Esophagus mucosa (tissue), 1 donor: ENCODE measurements at places on chromosomes 6 and 20. TPM values are rescaled to one million over a fixed set of nuclear protein-coding genes. Genes with fewer than 3 reads are reported as not detected.

GRCh38 chr6:146833157-146833556, 234.4 kb downstream of the ADGB start:
- ATAC-seq, result no peak

DNA sequence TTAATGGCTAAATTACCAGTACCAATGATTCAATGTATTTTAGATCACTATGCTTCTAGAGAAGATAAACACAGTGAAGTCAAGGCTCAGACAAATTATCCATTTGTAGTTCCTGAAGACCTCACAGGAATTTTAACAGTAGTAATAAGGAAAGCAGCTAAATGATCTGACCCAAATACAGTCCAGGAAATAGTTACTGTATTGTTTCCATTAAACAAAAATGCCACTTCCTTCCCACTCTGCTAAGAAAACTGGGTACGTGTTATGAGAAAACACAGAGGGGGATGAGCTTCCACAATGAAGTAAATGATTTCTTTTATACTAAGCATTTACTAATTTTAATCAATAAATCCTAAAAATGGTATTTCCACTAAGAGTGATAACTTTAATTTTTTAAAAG, 127.9 kb downstream of the CDK19 start:
- no peak for ATAC-seq

The DPPA5 gene
- total RNA-seq, result not detected

GRCh38 chr6:2777249-2777648, 12.1 kb downstream of the WRNIP1 start:
- no peak for ATAC-seq

DNA sequence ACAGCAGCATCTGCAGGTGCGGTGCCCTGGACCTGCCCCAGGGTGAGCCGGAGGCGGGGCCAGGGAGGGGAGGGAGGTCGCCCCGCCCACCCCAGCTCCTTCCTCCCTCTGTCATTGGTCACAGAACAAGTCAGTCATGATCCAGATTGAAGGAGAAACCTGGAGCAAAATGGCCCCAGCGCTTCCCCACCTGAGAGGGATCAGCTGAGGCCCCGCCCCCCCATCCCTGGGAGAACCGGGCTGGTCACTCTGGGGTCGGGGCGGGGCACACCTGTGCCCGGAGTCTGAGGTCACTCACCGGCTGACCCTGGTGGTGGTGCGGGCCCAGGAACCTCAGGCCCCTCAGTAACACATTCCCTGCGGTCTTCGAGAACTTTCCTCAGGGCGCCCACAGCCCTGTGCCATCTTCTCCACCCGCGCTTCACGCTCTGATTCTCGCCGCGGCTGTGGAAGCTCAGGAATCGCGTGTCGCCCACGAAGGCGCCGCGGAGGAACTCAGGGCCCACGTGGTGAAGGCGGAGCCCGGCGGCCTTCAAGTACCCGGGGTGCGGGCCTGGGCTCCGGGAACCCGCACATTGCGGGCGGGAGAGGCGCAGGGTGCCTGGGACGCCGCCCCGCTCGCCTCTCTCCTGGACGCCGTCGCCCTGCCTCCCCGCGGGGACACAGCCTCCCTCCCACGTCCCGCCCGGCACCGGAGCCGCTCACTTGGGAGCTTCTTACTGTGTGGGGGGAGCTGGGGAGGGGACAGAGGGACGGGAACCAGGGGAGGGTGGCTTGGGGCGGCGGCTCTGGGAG, 36.4 kb upstream of the HLA-C start:
- ATAC-seq, result peak; percentile 80

The FGD2 gene
- total RNA-seq, result 9.8 TPM

- ATAC-seq, result no peak
These were observed 60.6 kb downstream of the SSR1 start for GRCh38 chr6:7252390-7252789.

GRCh38 chr6:166936079-166936787, 20.1 kb downstream of the RNASET2 start:
- no peak for ATAC-seq

The PHACTR3 gene
- not detected for total RNA-seq

The HRH3 gene
- not detected for total RNA-seq

DNA sequence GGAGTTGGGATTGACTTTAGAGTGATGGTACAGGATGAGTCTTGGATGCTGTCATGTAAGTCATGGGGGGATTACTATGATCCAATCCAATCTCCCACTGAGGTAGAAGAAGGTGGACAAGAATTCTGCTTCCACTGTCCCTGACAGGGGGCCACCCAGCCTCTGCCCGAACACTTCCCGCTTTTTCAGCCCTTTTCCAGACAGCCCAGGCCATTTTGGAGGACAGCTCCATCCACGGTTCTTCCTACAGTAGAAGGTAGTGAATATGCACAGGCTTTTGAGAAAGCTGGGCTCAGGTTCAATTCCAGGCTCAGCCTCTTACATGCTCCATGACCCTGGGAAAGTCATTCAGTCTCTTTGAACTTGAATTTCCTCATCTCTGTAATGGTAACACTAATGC, 31.0 kb downstream of the TRERF1 start:
- ATAC-seq, result no peak

DNA sequence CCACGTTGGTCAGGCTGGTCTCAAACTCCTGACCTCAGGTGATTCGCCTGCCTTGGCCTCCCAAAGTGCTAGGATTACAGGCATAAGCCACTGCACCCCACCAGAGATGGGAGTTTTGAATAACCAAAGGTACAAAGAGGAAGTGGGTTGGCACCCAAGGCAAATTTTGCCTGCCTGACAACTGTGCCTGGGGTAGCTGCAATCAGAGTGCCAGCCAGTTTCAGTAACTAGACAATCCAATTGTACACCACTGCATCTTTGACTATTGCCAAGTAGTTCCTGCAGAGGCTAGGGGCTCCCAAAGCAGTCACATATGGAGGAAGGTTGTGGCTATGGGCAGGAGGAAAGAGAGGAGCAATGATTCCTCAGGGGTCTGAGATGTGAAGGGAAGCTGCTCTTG, 16.6 kb downstream of the ZC3H12D start:
- ATAC-seq, result no peak

GRCh38 chr6:24566020-24566767, 71.4 kb downstream of the ALDH5A1 start:
- no peak for ATAC-seq

The COL11A2 gene
- total RNA-seq, result 0.32 TPM
